Activated naive CD4-positive, alpha-beta T cell treated with Interleukin-2 at 50 U/mL for 16 hours (primary cell): ENCODE measurements at places on chromosomes 5 and 9.

GRCh38 chr5:160001457-160001856, 7.5 kb upstream of the TTC1 start:
- no peak for DNase-seq

GRCh38 chr5:178428341-178429155, 161.6 kb downstream of the COL23A1 start:
- DNase-seq: no peak

DNA sequence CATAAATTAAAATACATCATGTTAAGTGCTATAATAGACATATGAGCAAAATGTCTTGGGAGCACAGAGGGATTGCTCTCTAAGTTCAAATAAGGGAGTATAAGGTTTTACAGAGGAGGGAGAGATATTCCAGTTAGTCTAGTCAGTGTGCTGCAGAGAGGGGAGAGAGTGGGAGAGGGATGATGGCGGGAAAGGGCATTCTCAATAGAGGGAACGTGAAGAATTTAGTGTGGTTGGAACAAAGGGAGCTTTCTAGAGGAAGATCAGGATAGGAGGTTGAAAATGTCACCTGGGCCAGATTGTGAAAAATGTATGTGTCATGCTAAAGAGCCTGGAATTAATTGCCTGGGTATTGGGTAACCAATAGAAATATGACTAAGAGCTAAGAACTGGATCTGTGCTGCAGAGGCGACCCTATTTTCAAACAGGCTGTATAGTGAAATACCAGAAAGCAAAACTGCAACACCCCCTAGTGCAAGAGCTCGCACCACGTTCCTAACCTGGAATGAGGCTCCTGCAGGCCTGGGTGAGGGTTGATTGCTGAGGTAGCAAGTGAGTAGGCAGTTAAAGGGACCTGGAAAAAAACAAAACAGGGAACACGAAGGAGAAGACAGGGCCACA, 791.8 kb upstream of the C9orf72 start:
- DNase-seq: no peak

GRCh38 chr5:95281226-95281625, 3.7 kb downstream of the MCTP1 start:
- DNase-seq: no peak

DNA sequence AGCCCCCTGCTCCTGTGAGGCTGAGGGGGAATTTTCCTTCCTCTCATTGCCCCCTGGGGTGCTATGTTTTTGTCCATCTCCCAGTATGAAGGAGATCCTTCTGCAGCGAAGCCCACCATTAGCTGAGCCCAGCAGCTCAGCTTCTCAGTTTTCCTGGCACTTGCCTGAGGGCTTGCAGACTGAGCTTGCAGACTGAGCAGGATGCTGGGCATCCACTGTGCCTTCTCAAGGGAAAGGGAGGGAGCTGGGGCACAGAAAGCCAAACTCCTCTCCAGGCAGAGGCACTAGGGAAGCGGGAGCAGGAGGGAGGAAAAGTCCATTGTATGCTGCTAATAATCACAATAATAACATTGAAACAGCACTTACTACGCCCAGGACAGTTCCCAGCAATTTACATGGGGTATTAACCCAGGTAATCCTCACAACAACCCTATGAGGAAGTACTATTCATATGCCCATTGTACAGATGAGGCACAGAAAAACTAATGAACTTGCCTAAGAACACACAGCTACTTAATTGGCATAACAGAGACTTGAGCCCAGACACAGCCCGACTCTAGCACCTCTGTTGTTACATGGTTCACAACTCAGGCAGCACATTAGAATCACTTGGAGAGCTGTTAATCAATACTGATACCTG, 86.9 kb upstream of the SSBP2 start:
- no peak for DNase-seq

- DNase-seq: no peak
Measured at GRCh38 chr5:7801891-7802614, 48.9 kb downstream of the CFAP90 start.

DNA sequence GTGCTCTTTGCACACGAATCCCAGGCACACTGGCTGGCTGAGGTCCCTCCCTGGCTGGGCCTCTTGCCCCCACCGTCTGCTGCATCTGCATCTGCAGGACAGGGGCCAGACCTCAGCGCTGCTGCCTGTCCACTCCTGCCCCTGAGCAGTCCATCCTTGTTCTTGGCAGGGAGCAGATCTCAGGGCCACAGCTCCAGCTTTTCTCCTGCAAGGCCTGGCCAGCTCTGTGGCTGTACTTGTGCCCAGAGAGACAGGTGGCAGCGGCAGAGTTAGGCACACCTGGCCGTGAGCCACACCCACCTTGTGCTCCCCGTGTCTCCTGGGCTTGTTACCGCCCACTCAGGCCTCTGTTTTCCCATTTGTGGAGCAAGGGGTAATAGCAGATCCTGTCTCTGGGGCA, 13.9 kb downstream of the NEK6 start:
- no peak for DNase-seq

DNA sequence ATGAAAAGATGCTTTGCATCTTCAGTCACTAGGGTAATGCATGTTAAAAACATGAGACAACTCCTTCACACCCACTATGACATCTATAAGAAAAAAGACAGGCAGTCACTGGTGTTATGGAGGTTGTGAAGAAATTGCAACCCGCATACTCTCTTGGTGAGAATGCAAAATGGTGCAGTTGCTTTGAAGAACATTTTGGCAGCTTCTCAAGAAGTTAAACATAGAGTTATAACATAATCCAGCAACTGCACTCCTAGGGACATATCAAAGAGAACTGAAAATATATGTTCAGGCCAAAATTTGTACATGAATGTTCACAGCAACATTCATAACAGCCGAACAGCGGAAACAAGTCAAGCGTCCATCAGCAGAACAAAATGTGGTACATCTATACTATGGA, 46.3 kb upstream of the TBC1D9B start:
- DNase-seq: no peak

DNA sequence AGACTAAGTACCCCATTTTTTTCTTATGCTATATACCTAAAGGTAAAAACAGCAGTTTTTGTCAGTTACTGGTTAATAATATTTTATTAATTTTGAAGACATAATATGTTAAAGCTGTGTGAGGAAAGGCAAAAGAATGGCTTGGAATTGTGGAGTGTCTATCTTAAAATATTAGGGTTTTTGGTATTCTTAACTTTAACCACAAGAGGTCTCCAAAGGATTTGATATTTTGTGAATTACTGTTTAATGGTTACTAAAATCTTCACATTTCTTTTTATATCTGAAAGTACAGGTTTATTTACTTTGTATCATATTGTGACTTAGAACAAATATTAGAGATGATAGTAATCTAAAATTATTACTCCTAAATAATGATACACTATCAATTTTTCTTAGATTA, 32.0 kb upstream of the DHFR start:
- DNase-seq: no peak

GRCh38 chr5:166353580-166353979, 1937.9 kb upstream of the WWC1 start:
- no peak for DNase-seq

GRCh38 chr5:68730220-68730978, 363.4 kb upstream of the SLC30A5 start:
- no peak for DNase-seq

- DNase-seq: no peak
Measured at GRCh38 chr5:150571836-150572235, 63.9 kb downstream of the NDST1 start.

GRCh38 chr5:141636106-141636412, 590 bp downstream of the HDAC3 start:
- DNase-seq: no peak

GRCh38 chr5:141870228-141870627, 8.0 kb downstream of the PCDH1 start:
- DNase-seq: no peak

DNA sequence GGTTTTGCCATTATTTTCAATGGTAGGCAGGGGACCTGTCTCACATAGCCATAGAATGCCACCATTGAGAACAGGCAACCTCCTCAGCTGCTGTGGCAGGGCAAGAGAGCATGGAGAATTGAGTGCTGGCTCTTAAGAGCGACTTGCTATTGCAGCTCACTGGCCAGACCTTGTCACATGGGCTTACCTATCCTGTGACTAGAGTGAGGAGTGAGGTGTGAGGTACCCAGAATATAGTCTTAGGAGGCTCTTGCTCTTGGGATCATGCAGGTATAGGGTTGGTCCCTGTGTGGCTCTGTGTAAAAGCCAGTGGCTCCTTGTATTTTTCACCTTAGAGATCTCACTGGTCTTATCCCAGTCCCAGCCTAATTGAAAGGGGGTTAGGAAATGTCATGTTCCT, 39.8 kb upstream of the NR3C1 start:
- DNase-seq: no peak

- DNase-seq: no peak
Measured at GRCh38 chr5:33276628-33276950, 164.2 kb upstream of the TARS1 start.

GRCh38 chr5:180026734-180027458, 44.7 kb downstream of the RNF130 start:
- DNase-seq: no peak

- DNase-seq: no peak
Measured at GRCh38 chr9:22990349-22990748, 543.7 kb downstream of the DMRTA1 start.

- DNase-seq: no peak
Measured at GRCh38 chr5:173740400-173740799, 124.0 kb upstream of the BOD1 start.

DNA sequence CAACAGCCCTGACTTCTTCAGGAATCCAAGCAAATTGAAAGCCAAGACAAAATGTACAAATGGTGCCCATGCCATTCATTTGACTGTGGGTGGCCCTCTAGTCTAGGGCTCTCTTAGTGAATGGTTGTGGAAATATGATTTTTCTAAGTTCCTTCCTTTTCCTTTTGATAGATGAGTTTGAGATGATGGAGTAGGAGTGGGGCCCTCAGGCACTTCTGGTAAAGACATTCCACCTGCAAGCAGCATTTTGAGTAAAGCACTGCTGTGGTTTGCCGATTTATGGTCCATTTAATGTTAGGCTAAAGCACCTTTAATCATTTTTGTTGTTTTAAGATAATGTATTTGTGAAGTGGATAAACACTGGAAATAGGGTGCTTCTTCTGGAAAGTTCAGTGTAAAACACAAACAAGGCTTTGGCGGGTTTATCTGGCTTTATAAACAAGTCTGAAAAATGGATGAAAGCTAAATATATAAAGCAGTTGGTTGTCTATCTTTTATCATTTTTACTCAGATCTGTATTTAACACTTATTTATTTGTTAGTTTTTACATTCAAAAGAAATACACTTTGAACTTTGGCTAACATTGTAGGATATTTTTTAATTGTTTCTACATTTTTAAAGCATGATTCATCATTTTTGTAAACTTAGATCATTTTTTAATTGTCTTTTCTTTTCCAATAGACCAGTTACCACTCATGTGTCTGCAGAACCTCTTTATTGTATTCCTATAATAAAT, 213.5 kb downstream of the PJA2 start:
- DNase-seq: no peak

- DNase-seq: no peak
Measured at GRCh38 chr5:97107318-97107717, 35.1 kb downstream of the LIX1 start.

DNA sequence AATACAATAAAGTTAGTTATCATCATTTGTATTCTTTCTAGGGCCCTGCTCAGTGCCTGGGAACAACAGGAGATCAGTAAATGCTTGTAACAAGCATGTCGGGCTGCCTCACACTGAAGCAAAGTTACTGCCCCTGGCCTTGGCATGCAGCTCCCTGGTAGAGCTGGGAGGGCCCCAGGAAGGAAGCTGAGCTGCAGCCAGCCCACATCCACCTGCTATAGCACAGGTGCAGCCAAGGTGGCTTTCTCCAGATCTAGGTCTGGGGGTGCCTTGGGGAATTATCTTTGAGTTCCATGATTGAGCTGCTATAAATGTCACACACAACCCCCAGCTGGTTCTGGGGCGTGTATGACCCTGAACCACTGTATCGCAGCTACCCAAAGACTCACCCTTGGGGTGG, 293.4 kb upstream of the MSX2 start:
- DNase-seq: no peak

DNA sequence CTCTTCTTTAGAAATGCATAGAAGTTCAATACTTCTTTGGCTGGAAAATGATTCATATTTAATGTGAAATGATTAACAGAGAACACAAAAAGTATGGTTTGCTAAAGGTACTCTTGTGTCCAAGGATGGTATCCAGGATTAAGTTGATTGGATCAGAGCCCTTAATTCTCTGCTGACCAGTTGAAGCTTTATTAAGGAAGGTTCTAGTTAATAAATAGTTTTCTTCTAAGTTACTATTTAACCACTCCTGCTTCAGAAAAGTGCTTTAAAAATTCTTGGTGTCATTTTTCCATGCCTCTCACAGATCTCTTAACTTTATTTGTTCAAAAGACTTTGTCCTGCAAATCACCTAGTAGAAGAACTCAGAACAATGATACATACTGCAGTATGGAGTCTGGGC, 134.3 kb downstream of the MEF2C start:
- DNase-seq: no peak

DNA sequence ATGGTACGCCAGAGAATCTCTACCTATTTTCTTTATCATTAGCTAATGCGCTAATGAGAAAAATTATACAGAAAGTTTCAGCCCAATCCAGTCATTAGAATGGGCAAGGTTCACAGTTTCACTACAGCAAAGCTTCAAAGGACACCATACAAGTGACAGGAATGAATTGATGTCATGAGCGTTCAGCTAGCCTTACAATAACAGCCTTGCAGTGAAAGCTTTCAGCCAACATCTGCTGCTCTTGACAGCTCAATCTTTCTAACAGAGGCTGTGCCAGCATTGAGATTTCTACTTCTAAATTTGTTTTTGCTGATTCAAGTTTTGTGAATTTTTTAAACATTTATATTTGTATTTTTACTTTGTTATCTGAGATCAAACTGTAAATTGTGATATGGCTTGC, 302.4 kb upstream of the FAM174A start:
- DNase-seq: no peak

GRCh38 chr9:117677572-117677971, 26.6 kb upstream of the TLR4 start:
- DNase-seq: no peak

DNA sequence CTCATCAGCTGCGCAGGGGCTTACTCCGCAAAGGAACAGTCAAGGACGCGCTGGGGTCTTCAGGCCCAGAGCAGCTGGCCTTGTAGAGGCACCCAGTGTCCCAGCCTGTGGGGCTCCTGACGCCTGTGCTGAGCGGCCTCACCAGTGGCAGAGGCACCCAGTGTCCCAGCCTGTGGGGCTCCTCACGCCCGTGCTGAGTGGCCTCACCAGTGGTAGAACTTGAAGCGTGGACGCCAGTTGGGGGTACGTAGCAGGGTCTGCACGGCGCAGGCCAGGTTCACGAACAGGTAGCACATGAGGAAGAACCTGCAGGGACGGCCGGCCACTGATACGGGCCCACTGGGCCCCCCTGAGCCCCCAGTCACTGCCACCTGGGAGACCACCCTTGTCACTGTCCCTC, 35.9 kb downstream of the SLC12A7 start:
- no peak for DNase-seq

DNA sequence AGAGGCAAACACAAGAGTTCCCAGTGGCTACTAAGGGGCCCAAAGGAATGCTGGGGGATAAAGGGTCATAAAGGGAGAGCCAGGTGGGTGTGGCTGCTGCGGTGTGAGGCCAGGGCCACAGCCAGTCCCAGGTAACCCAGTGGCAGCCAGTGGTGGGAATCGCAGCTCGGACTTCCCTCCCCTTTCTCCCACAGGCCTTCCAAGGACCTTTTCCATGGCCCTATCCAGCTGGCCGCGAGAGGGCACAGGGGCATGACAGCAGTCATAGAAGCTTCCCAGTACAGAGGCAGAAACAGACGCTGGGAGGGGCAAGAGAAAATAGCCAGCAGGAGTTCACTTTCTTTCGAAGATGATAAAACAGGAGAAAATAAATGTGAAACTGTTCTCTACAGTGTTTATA, 257.6 kb downstream of the SEMA5A start:
- DNase-seq: no peak
